EH (cell line): ENCODE measurements at places on chromosomes 4 and X.

GRCh38 chr4:136088211-136088867 is 1444.0 kb downstream of the PCDH18 start:
- DNase-seq: no peak

DNA sequence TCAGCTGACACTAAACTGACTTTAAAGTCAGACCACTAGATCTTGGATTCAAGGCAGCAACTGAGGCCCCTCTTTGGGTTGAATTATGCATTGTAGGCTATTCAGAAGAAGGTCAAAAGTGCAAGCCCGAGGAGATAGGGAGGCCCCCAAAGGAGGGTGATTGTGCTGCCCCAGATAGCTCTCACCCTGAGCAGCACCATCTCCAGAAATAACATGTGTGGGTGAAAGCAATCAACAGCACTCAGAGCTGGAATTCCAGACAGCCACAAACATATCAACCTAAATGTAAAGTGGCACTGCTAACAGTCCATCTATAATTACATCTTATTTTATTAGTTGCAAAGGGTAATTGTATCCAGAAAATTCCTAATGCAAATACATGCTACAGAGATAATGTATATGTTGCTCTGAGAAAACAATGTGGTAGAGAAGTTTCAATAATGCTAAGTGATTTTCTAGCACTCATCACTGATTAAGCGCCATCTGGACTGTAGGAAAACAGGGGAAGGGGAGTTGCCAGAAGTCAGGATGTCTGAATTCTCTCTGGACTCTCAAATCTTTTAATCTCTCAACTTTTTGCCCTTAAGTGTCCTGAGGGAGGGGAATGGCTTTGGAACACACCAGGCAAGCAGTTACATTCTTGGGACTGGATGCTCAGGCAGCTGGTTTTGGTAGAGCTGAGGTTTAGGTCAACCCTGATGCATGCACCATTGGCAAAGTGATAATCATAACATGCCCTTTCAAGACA is 61.8 kb upstream of the SFRP2 start:
- DNase-seq: no peak

DNA sequence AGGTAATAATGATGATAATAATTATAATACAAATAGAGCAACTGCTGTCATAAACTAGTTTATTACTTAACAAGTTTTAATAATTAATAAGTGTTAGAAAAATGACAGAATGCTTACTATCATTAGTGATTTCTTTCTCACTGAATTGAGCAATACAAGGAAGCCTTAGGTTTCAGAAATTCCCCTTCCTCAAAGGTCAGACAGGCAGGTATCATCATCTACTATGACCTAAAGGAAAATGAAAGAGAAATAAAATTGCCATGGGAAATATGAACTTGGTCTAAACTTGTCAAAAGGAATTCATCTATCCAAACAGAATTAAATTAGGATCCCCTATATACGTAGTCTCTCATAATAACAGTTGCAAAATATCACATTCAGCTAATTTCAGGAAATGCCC is 56.3 kb upstream of the SLC7A11 start:
- DNase-seq: no peak

DNA sequence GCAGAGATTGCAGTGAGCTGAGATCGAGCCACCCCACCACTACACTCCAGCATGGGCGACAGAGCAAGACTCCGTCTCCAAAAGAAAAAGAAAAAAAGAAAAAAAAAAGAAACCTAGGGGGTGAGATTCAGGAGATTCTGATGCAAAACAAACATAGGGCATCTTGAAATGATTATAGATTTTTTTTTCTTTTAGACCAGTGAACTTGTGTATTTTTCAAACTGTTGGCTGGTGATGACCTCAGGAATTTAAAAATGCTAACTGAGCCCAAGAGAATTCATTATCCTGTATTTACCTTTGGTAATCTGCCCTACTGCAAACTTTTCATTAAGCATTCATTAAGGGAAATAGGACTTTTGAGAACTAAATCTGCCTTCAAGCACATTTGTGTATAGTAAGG is 20.6 kb downstream of the ATP10D start:
- DNase-seq: peak; percentile 53

DNA sequence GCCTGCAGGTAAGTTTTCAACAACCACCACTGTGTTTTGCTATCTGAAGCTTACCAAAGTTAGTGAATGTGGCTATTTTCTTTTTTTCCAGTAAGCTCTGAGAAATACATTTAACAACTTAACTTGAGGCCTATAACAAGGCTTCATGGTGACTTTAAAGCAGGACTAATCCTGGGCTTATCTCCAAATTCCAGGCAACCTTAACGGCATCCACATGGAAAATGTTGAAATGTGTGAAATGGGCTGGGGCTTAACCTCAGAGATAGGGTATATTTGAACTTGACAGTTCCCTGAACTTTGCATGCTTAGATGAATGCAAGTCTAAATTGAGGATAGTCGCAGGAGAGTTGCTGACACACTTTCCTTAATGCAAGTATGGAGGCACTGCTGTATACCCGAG is 539.2 kb downstream of the GALNTL6 start:
- no peak for DNase-seq

DNA sequence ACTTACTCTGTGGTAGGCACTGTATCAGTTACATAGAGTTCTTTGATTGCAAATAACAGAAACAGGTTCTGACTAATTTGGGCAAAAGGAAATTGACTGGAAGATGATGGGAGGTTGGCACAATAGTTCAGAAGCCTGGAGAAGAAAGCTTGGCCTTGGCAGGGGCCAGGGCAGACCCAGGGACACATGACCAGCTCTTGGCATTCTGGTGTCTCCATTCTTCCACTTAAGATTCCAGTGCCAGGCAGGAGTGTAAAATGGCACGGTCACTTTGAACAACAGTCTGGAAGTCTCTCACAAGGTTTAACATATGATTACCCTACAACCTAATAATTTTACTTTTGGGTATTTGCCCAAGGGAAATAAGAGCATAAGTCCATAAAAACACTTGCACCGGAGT is 175.9 kb downstream of the BCOR start:
- DNase-seq: no peak

DNA sequence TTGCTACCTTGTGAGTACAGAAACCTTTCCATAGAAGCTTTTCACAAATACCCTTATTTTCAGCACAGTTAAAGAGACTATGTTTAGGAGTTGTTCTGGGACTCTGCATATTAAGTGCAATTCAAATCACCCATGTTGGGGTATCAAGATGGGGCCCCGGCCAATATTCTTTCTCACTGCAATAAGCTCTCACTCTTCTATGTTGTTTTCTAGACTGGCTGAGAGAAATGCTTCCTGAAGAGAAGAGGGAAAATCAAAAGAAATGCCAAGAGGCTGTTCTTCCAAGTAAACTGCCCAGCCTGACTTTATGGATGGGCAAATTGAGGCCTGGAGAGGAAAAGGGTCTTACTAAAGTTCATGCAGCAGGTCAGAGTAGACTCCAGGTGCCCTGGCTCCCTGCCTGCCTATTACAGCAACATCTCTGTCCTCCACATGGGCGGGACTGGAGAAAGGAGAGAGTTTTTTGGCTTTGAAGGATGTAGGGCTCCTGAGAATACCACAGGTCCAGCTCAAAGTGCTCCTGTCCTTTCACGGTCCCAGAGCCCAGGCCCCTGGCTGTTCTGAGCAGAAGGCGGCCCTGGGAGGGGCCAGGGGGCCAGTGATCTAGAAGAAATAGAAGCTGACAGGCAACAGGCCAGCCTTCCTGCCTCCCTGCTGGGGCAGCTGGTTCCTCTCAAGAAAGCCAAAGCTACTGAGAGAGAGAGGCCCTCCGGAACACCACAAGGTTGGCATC is 745 bp upstream of the IQSEC2 start:
- no peak for DNase-seq

DNA sequence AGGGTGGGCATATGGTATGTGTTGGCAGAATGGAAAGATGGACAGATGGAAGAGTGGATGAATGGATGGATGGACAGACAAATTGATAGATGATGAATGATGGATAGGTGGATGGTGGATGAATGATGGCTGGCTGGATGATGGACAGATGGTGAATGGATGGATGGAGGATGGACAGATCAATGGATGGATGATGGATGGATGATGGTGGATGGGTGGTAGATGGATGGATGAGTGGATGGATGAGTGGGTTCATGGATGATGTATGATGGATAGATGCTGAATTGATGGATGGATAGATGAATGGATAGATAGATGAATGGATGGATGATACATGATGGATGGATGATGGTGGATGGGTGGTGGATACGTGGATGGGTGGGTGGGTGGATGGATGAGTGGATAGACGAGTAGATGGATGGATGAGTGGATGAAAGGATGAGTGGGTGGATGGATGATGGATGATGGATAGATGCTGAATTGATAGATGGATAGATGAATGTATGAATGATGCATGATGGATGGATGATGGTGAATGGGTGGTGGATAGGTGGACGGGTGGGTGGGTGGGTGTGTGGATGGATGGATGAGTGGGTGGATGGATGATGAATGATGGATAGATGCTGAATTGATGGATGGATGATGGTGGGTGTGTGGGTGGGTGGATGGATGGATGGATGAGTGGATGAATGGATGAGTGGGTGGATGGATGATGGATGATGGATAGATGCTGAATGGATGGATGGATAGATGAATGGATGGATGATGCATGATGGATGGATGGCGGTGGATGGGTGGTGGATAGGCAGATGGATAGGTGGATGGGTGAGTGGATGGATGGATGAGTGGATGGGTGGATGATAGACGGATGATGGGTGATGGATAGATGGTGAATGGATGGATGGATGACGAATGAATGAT is 249.6 kb downstream of the AFAP1 start:
- no peak for DNase-seq

GRCh38 chr4:74456056-74456744 is 11.3 kb downstream of the AREG start:
- no peak for DNase-seq
